Smooth muscle cell of trachea (primary cell): ENCODE measurements at places on chromosomes 2 and 18. TPM values are rescaled to one million over a fixed set of nuclear protein-coding genes. Genes with fewer than 3 reads are reported as not detected.

Gene HNMT
- 20.8 and 45.4 TPM in 2 replicates for total RNA-seq

Gene ST6GAL2
- total RNA-seq: under 0.01 TPM in 2 replicates

Gene COPS7B
- total RNA-seq: 19.5 and 20.5 TPM in 2 replicates

Gene KCTD1
- 9.0 and 9.6 TPM in 2 replicates for total RNA-seq

Gene MIB1
- 58.9 and 60.7 TPM in 2 replicates for total RNA-seq

Gene TMEM182
- total RNA-seq: 1.3 and 2.0 TPM in 2 replicates

Gene IL36G
- total RNA-seq: not detected in 2 replicates

Gene LRP2
- total RNA-seq: under 0.01 TPM in 1 of 2 replicates, not detected in the other

Gene SP140
- 0.33 and 0.87 TPM in 2 replicates for total RNA-seq

Gene EMILIN1
- 305 and 366 TPM in 2 replicates for total RNA-seq

Gene IL36A
- not detected in 2 replicates for total RNA-seq

Gene DIPK1C
- not detected in 2 replicates for total RNA-seq

Gene RNF144A
- 0.99 and 2.0 TPM in 2 replicates for total RNA-seq
